ENCODE measurements at places on chromosomes 2 and 18.

DNA sequence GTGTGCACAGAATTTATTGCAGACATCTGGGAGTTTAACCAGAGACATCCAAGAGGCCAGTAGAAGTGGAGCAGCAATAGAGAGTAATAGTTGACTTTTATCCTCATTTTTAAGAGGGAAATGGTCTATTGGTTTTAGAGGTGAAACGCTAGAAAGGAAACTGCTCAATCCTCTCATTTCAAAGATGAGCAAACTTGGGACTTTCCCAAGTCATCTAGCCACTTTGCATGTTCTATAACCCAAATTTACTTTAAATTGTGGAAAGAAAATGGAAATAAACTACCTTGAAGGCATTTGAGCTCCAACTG, 601.7 kb downstream of the ARHGAP15 start:
- no peaks in the 10 kb centered on the region for H3K27me3 ChIP-seq
- no peak overlapping the region for H3K4me3 ChIP-seq
- DNase-seq = no peak

GRCh38 chr2:9703701-9704221, 73.0 kb upstream of the YWHAQ start:
- no peaks in the 10 kb centered on the region for H3K27me3 ChIP-seq
- no peak for DNase-seq
- no peak overlapping the region for H3K4me3 ChIP-seq
- no peak overlapping the region for H3K27ac ChIP-seq
- H3K36me3 ChIP-seq = no peaks in the 10 kb centered on the region

DNA sequence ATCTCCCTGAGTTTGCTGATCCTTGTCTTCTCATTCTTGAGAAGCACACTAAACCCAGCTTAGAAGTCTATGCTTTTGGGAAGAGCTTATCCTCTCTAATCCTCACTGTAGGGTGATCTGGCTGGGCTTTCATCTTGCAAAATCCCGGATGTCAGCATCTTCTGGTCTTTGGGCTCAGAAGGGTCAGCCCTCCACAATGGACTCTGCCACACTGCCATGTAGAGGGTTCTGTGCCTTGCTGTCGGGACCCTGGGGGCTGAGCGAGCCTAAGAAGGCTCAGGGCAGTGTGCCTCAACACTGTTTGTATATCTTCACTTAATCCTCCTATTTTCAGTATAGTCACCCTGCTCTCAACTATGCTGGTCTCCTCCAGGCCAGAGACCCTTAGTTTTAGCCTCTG, 102.3 kb downstream of the TGIF1 start:
- DNase-seq = no peak
- no peaks in the 10 kb centered on the region for H3K27me3 ChIP-seq
- H3K36me3 ChIP-seq = no peaks in the 10 kb centered on the region
- no peak overlapping the region for H3K4me3 ChIP-seq
- H3K4me1 ChIP-seq = no peaks in the 10 kb centered on the region

DNA sequence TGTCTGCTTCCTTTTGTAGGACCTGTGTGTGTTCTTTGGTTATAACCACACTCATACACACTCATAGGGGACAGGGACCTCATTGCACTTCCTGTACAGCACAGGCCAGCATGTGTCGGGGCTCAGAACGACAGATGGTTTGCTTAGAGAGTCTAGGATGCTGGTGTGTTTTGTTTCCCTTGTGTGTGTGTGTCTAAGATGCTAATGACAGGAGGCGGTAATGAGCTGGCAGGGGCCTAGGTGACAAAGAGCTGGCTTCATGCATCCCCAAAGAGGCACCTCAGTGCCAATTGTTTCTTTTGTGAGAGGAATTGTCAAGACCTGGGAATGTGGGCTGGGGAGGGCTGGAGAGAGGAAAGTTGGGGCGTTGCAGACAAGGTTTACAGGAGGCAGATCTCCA, 66.6 kb downstream of the CELF4 start:
- DNase-seq = no peak

GRCh38 chr2:111032721-111033429, 87.8 kb upstream of the BCL2L11 start:
- no peak overlapping the region for H3K27ac ChIP-seq
- peaks cover 8% of the 10 kb centered on the region for H3K4me1 ChIP-seq
- H3K4me3 ChIP-seq = no peak overlapping the region
- no peak for DNase-seq

- peaks cover 6% of the 10 kb centered on the region for H3K4me1 ChIP-seq
- H3K36me3 ChIP-seq = no peaks in the 10 kb centered on the region
- no peak for DNase-seq
- H3K4me3 ChIP-seq = no peak overlapping the region
- H3K27me3 ChIP-seq = no peaks in the 10 kb centered on the region
Observed at GRCh38 chr2:85930129-85931124, 41.6 kb upstream of the ST3GAL5 start.

DNA sequence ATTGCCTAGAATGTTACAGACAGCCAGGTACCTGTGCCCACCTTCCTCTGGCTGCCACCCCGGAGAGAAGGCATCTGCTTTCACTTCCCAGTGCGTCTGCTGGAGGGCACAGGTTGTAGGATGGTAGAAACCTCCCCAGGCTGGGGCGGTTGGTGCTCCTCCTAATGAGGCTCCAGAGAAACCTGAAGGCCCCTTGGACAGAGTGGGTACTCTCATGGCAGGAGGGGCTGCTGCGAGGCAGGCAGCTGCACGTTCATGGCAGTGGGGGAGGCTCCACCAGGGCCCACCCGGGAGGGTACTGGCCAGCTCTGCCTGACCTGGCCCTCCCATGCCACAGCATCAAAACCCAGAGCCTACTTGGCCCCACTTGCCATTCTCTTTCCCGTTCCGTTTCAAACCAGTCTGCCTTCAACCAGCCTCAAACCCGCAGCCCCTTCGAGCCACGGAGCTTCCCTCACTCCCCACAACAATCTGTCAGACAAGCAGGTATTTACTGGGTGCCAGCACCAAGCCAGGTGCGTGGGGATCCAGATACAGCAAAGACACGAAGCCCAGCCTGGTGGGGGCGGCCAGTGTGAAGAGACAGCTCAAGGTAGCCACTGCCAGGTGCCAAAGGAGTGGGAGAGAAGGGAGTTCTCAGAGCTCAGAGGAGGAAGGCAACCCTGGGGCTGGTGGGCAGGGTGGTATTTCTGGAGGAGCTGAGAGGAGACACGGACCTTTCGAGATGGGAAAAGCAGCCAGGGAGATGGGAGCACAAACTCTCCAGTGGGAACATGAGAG, 229.6 kb downstream of the LOXHD1 start:
- H3K4me3 ChIP-seq = no peak overlapping the region
- no peaks in the 10 kb centered on the region for H3K27me3 ChIP-seq
- H3K27ac ChIP-seq = no peak overlapping the region

GRCh38 chr2:12702168-12703121, 14.3 kb upstream of the TRIB2 start:
- DNase-seq = no peak
- no peaks in the 10 kb centered on the region for H3K27me3 ChIP-seq
- H3K36me3 ChIP-seq = no peaks in the 10 kb centered on the region
- H3K27ac ChIP-seq = no peak overlapping the region
- H3K4me3 ChIP-seq = no peak overlapping the region
- H3K4me1 ChIP-seq = no peaks in the 10 kb centered on the region

GRCh38 chr2:224405412-224405811, 3.5 kb upstream of the FAM124B start:
- peaks cover 5% of the 10 kb centered on the region for H3K4me1 ChIP-seq
- no peak overlapping the region for H3K27ac ChIP-seq
- no peak for DNase-seq
- no peak overlapping the region for H3K4me3 ChIP-seq
- no peaks in the 10 kb centered on the region for H3K36me3 ChIP-seq

- DNase-seq = peak; percentile 64
- no peaks in the 10 kb centered on the region for H3K4me1 ChIP-seq
- H3K27me3 ChIP-seq = no peaks in the 10 kb centered on the region
- no peak overlapping the region for H3K27ac ChIP-seq
- H3K4me3 ChIP-seq = no peak overlapping the region
Observed at GRCh38 chr2:233124421-233125080, 64.4 kb downstream of the INPP5D start.

DNA sequence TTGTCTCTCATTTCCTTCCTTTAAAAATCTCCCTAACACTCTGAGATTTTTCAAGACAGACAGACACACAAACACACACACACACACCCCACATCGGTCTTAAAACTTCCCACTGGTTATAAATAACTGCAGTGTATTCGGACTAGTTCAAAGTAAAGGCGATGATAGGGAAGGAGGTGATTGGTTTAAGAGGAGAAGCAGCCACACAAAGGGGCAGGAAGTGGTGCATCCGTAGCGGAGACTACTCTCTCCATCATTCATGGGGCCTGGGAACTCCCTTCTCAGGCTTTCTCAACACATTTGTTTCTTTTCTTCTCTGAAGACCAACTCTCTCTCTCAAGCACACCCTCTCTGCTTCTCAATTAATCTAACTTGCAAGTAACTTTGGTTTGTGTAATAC, 149.1 kb upstream of the DPP10 start:
- H3K4me1 ChIP-seq = no peaks in the 10 kb centered on the region
- no peak overlapping the region for H3K4me3 ChIP-seq
- no peak for DNase-seq

DNA sequence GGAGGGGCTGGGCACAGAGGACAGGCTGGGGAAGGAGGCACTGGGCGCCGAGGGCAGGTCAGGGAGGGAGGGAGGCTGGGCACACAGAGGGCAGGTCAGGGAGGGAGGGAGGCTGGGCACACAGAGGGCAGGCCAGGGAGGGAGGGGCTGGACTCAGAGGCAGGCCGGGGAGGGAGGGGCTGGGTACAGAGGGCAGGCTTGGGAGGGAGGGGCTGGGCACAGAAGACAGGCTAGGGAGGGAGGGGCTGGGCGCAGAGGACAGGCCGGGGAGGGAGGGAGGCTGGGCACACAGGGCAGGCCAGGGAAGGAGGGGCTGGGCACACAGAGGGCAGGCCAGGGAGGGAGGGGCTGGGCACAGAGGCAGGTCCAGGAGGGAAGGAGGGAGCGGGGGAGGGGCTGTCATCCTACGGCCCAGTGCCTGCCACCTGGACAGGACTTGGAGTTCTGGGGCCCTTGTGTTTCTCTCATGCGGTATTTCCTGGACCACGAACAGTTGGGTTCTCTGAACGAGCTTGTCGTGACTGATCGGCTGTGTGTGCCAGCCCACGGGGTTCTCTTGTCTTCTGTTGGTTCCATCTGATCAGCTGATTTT, 46.7 kb upstream of the KCNG2 start:
- H3K27ac ChIP-seq = no peak overlapping the region
- H3K4me1 ChIP-seq = no peaks in the 10 kb centered on the region
- DNase-seq = peak; percentile 60
- no peaks in the 10 kb centered on the region for H3K27me3 ChIP-seq
- H3K4me3 ChIP-seq = no peak overlapping the region
- peaks cover 40% of the 10 kb centered on the region for H3K36me3 ChIP-seq

DNA sequence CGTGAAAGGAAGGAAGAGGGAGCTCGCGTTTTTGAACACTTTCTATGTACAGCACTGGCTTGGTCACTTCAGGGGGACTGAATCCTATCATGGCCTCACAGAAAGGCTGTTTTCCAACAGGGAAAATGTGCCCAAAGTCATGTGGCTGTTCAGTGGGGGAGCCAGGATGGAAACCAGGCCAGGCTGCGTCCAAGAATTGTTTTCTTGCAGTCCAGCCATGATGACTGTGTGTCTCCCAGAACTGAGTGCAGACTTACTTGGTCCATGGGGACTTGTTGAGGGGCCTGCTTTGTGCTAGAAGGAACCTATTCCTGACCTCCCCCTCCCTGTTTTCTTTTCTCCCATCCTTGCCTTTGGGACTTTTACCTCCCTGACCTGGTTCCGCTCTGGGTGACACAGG, 46.9 kb downstream of the EMILIN2 start:
- no peak overlapping the region for H3K4me3 ChIP-seq
- no peak for DNase-seq
- no peak overlapping the region for H3K27ac ChIP-seq
- no peaks in the 10 kb centered on the region for H3K27me3 ChIP-seq
- no peaks in the 10 kb centered on the region for H3K36me3 ChIP-seq

DNA sequence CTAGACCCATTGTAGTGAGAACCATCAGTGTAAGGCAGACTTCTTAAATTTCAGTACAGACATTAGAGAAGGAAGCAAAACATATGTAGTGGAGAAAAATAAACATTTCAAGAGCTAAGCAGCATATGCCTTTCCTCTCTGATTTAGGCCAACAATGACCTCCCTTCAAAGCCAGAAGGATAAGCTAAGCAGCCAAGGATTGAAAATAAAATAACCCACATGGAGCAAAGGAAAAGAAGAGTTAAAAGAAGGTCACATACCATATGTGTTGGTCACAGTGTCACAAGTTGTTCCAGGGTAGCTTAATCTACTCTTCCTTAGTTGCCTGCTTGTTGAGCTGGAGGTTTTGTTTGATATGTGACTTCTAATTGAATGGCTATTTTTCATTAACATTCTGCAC, 15.6 kb upstream of the LAMA1 start:
- no peaks in the 10 kb centered on the region for H3K36me3 ChIP-seq
- no peak for DNase-seq
- no peaks in the 10 kb centered on the region for H3K27me3 ChIP-seq
- no peak overlapping the region for H3K4me3 ChIP-seq
- no peaks in the 10 kb centered on the region for H3K4me1 ChIP-seq

GRCh38 chr2:144358979-144359541, 160.9 kb downstream of the ZEB2 start:
- H3K27ac ChIP-seq = no peak overlapping the region
- no peaks in the 10 kb centered on the region for H3K36me3 ChIP-seq
- no peak overlapping the region for H3K4me3 ChIP-seq
- DNase-seq = no peak
- H3K4me1 ChIP-seq = no peaks in the 10 kb centered on the region

GRCh38 chr2:191412353-191412752, 167.1 kb downstream of the MYO1B start:
- H3K36me3 ChIP-seq = peaks cover 91% of the 10 kb centered on the region
- H3K4me3 ChIP-seq = no peak overlapping the region
- no peaks in the 10 kb centered on the region for H3K4me1 ChIP-seq
- H3K27ac ChIP-seq = no peak overlapping the region

DNA sequence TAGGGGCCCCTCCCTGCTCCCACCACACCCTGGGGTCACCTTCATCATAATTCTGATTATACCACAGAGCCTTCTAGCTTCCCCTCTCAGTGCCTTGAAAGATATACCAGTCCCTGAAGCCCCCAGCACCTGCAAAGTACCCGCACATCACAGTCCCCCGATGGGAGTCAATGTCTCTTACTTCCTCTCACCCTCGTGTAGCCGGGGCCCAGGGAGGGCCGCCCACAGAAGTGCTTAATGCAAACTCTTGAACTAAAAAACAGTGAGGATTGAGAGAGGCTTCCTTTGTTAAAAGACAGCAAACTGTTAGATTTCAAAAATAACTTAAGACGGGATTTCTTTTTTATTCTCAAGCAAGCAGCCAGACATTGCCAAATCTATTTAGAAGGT, 76.5 kb downstream of the SFXN5 start:
- no peak overlapping the region for H3K4me3 ChIP-seq
- no peaks in the 10 kb centered on the region for H3K4me1 ChIP-seq
- DNase-seq = no peak

All from upper lobe of right lung (tissue), 1 donor.